ENCODE measurements at places on chromosomes 7 and 10.

- peak; percentile 41 for DNase-seq
Observed at GRCh38 chr7:105652359-105652993, 71.2 kb upstream of the EFCAB10 start.

GRCh38 chr10:47116445-47116844 is 183.6 kb upstream of the GDF10 start:
- DNase-seq = no peak

GRCh38 chr7:39465055-39465929 is 100.9 kb upstream of the YAE1 start:
- DNase-seq = peak; percentile 5

DNA sequence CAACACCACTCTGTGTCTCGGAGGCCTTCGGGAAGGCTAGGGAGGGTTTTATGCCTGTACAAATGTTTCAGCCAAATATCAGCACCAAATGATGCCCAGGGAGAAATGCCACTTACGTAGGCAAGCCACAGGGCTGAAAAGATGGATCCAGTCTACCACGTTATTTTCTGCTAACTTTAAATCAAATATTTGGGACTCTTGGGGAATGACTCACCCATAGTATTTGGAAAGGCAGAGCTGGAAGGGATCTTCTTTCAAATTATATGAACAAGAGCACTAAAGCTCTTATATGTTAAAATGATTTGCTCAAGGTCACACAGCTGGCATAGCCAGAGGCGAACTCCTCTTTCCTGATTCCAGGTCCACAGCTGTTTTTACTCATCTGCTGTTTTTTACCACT is 591.4 kb downstream of the SORCS1 start:
- DNase-seq = no peak

DNA sequence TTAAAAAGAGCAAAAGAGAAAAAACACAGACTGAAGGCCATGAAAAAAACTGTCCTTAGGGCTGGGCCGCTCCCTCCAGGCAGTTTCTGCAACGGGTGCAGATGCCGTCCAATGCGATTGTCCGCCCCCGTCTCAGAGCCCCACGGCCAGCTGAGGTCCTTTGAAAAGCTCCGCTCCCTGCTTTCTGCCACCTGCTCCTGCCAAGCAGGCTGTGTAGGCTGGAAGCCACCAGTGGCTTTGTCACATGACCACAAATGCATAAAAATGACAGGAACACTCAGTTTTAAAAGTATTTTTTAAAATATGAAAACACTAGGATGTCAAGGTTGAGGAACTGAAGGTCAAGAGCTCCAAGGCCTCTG is 71.7 kb downstream of the AMZ1 start:
- no peak for DNase-seq

- no peak for DNase-seq
Observed at GRCh38 chr10:31262672-31263071, 56.3 kb upstream of the ZEB1 start.

- no peak for DNase-seq
Observed at GRCh38 chr7:94272821-94273583, 121.7 kb upstream of the COL1A2 start.

DNA sequence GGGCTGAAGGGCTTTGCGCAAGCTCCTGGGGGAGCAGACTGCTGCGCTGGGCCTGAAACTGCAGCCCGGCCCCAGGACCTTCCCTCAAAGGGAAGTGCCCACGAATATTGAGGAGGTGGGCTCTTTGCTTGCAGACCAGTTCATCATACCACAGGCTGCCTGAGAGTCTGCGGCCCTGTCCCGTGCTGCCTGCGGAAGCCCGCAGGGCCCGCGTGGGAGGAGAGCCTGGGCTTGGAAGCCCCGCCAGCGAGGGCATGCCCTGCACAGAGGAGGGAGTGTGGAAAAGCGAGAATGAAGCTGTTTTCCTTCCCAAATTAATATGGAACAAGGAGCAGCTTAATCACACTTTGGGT is 83.6 kb upstream of the MKI67 start:
- DNase-seq = no peak

DNA sequence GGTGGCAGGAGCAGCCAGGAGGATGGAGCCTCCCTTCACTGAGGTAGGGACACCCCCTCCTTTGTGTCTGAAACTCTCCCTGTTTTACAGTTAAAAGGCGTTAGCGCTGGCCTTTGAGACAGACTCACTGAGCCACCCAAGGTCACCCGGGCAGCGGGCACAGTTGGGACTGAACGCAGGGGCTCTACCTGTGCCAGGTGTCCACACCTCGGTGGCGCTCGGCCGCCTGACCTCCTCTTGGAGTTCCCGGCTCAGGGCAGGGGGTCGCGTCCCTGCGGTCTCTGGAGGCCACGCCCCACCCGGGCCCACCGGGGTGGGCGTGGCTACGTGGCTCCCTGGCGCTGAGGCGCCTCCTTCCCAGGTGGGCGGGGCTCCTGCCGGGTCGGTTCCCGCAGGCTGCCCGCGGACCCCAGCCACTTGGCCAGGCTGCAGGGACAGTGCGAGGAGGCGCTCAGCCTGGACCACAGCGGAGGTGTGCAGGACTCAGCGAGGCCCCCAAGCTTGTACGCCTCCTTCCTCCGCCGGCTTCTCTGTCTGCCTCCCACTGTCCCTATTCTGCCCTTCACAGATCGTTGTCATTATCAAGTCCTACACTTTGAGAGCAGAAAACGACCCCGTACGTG is 39.9 kb upstream of the LEP start:
- no peak for DNase-seq

- no peak for DNase-seq
Observed at GRCh38 chr7:44700322-44700721, 48.3 kb upstream of the ZMIZ2 start.

- no peak for DNase-seq
Observed at GRCh38 chr7:67018940-67019339, 22.3 kb downstream of the TYW1 start.

DNA sequence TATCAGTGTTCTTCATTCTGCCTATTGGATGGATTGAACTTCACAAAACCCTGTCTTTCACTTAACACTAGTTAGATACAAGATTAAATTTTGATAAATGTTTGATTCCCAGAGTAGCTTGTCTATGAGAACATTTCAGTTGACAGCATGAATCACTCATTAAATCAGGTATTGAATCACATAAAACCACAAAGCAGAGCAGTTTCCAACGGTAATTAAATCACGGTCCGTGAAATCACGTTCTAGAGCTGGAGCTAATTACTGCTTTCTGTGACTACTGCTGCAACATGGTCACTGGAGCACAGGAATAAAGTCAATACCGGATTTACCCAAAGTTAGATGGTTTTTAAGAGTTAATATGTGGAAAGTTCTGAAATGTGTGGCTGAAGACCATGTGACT is 257.8 kb upstream of the PCDH15 start:
- no peak for DNase-seq

DNA sequence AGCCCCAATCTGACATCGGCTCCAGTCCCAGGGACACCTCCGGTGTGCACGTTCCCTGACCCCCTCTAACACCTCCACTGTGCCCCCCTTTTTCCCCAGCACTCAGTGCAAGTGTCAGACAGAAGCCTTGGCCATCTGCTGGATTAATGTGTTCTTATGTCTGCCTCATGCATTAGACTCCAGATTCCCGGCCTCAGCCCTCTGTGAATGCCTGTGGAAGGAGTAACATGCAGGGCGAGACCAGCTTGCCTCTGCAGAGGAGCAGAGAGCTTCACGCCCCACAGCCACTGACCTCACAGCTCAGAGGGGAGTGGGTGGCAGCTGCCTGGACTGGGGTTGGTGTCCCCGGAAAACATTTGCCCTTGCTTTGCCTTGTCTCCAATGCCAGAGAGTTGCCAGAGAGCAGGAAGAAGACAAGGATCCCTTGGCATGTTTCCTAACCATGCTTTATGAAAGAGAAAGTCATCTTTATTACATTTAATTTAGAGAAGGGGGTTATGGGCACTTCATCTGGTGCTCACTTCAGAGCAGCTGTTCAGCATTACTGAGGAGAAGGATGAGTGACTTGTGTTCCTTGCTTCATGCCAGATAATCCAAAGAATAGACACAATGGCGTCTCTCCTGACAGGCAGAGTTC is 91.6 kb upstream of the CXCL12 start:
- DNase-seq = no peak

DNA sequence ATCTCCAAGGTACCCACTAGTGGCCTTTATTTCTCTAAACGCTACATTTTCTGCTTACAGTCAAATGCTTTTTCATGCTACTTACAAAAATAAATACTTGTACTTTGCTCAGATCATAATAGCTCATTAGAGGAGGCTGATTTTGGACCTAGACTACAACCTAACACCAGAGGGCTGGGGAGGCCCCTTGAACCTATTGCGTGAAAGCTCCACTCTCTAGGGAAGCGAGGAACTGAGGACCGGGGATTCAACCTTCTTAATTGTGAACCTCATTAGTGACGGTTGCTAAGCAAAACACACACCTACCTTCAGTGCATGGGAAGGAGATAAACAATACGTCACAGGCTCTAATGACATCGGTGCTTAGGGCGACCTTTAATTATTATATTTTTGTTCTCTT is 92.1 kb downstream of the EBF3 start:
- no peak for DNase-seq

DNA sequence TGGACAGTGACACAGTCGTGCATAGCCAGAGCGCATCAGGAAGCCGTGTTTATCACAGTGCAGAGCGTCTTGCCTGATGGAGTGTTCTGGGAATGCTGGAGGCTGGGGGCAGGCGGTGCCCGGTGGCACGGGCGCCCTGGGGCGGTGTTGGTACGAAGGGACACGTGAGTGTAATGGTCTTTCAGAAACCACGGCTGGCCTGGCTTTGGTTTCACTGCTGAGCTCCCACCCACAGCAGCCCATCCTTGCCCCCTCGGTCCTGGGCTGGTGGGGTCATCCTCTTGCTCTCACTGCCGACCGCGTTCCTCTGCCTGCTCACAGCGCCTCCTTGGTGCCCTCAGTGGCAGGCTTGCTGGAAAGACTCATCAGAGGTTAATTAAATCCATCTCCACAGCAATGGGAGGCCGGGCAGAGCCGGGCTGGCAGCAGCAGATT is 50.6 kb downstream of the NKX6-2 start:
- no peak for DNase-seq

- no peak for DNase-seq
Observed at GRCh38 chr10:71899665-71900412, 48.8 kb upstream of the PSAP start.

DNA sequence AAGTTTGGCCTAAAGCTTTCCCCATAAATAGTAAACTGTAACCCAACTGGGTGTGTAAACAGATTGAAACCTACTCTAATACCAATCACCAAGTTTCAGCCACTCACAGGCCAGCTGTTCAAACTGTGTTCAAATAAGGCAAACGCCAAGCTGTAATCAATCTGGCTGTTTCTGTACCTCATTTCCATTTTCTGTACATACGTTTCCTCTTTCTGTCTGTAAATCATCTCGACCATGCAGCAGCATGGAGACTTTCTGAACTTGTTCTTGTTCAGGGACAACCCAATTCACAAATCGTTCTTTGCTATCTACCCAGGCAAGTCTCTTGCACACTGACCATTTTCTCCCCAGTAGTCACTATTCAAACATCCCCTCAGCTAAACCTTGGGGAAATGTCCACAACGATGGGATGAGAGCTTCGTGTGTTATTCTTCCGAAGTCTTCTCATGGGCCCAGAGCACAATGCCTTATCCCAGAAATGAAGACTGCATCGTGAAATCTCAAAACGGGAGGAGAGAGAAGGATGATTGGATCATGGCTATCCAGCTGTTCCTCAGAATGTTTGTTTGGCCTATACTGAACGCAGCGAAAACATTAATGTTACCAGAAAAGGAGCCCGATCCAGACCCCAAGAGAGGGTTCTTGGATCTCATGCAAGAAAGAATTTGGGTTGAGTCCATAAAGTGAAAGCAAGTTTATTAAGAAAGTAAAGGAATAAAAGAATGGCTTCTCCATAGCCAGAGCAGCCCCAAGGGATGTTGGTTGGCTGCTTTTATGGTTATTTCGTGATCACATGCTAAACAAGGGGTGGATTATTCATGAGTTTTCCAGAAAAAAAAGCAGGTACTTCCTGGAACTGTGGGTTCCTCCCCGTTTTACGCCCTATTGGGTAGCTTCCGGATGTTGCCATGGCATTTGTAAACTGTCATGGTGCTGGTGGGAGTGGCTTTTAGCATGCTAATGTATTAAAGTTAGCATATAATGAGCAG is 86.2 kb downstream of the SLC16A9 start:
- no peak for DNase-seq

- DNase-seq = no peak
Observed at GRCh38 chr10:48627984-48628609, 23.2 kb upstream of the ARHGAP22 start.

- DNase-seq = no peak
Observed at GRCh38 chr7:148598351-148598750, 7.8 kb downstream of the C7orf33 start.

GRCh38 chr10:2541176-2541575 is 526.2 kb upstream of the PFKP start:
- no peak for DNase-seq

DNA sequence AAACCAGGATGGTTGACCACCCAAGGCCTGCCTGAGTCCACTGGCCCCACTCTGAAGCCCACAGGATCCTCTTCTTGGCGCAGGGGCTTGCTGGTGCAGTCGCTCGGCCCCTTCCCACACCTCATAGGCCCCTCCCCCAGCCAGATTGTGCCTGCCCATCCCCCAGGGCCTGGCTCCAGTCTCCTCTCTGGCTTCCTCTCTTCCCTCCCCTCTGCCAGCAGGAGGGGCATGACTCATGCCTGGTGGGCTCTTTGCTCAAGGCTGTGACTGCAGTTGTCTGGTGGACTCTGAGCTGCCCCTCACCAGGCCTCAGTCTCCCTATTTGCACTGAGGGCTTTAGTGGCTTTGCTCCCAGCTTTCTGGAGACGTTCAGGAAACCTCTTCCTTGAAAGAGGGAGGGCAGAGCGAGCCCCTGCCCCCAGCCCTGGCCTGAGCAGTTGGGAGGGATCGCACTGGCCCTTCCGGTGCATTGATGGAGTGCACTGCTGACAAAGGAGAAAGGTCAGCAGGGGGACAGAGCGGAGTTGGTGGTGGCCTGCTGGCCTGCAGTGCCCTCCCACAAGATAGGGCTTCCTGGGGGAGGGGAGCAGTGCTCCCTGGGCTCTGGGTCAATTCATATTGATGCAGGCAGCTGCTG is 60.7 kb downstream of the ZMIZ1 start:
- no peak for DNase-seq

DNA sequence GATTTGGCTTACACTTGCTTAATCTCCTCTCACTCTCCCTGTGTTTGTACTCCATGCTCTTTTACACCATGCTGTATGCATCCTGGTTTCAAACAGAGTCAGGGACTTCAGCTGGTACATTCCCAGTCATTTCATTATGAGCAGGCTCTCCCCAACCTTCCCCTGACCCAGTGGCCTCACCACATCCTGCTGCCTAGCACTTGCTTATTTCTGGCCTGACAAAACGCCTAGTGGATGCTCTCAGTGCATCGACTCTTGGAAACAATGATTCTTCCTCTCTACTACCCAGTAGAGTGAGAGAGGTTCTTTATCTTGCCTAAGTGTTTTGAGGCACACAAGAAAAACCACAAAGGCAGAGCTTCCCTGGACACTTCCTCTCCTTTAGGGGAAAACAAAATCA is 63.4 kb downstream of the CAV1 start:
- DNase-seq = peak; percentile 49

Measured in T-helper 1 cell (primary cell).